ENCODE measurements at places on chromosomes 1 and 21.

- no peak for DNase-seq
Observed at GRCh38 chr1:199956005-199956404, 71.5 kb upstream of the NR5A2 start.

GRCh38 chr1:64046891-64047290 is 156.5 kb upstream of the UBE2U start:
- DNase-seq: no peak

- DNase-seq: no peak
Observed at GRCh38 chr1:198340139-198340538, 183.3 kb downstream of the NEK7 start.

DNA sequence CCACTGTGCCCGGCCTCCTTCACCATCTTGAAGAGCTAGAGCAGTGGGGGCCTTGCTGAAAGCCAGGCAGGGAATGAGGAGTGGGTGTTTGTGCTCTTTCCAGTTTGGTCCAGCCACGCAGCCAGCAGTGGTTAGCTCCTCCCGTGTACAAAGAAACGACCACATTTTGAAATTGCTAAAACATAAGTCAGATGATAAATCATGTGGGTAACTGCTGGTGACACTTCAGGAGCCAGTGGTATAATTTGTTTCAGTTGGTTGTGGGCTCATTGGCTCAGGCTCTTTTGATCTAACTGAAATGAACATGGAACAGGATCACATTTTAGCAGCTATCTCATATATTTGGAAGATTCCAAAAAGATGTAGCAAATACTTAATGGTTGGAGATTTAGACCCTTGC is 87.6 kb downstream of the MTR start:
- DNase-seq: no peak

DNA sequence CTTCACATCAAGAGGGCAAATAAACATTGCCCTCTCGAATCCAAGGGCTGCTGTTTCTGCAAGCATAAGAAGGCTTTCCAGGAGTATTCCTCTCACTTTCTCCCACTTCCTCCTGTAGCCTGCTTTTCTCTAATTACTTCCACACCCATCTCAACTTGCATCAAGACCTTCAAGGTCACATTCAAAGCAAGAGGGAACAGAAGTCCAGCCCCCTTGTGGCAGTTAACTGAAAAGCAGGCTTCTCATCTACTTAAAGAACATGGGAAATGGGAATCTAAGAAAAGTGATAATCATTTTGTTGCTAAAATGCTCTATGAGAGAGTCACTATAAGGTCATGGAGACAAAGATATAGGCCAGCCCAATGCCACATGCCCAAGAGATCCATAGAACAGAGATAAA is 874.4 kb downstream of the KCNT2 start:
- no peak for DNase-seq

DNA sequence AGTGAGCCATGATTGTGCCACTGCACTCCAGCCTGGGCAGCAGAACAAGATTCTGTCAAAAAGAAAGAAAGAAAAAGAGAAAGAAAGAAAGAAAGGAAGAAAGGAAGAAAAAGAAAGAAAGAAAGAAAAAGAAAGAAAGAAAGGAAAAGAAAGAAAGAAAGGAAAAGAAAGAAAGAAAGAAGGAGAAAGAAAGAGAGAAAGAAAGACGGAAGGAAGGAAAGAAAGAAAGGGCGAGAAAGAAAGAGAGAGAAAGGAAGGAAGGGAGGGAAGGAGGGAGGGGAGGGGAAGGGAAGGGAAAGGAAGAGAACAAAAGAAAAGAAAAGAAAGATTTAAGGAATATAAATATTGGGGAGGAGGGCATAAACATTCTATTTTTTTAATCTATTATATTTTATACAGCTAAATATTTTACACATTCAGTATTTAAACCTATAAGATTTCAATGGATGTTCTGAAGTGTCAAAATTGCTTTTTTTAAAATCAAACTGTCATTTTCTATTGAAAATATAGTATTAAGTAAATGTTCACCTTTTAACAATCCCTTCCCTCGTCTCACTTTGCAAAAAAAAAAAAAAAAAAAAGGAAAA is 6.8 kb upstream of the JAK1 start:
- DNase-seq: no peak

DNA sequence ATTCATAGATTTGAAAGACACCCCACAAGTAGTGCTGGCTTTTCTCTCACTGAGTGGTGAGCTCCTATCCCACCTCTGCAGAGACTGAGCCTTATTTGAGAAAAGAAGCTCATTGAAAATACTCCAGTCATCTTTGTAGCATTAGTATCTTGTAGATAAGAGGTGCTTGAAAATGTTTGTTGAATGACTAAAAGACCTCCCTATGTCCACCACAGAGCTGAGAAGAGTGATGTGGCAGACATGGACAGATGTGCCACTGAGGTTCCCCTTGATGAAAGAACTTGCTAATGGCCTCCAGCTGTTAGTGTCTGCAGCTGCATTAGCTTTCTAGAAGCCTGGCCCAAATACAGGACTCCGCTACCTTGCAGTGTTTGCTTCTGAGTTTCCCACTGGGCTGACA is 29.3 kb upstream of the ZBTB8A start:
- no peak for DNase-seq

GRCh38 chr1:155320661-155321617 is at the start of gene RUSC1:
Gene RUSC1 (plus strand): TSS chr1:155320894. CDS start chr1:155321774, 880 bp downstream.
- DNase-seq: peak; percentile 85

DNA sequence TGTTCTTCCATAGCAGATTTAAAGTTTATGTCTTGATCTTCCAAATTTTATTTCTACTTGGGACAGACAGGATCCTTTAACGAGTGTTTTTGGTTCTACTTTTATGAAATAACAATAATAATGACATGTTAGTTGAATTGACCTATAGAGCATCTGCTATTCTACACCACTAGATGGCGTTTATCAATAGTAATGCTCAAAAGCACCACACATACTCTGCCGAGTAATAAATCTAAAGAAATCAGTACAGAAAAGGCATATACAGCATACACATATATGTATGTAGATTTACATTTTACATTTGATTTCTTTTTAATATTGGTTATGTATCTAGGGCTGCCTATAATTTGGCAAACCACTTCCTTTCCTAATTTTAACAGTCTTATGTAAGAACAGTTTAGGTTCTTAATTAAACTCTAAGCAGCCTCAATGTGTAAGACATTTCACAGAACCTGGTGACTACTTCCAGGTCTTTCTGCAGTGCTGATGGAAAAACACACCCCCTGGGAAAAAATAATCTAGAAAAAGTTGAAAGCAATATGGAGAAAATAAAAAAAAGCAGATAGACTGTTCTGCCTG is 5.9 kb upstream of the SIPA1L2 start:
- DNase-seq: no peak

DNA sequence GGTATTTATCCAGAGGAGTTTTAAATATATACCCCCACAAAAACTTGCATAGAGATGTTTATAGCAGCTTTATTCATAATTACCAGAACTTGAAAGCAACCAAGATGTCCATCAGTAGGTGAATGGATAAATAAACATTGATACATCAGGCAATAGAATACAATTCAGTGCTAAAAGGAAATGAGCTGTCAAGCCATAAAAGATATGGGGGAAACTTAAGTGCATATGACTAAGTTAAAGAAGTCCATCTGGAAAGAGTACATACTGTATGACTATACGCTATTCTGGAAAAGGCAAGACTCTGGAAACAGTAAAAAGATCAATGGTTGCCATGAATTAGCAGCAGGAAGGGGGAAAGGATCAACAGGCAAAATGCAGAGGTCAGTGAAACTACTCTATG is 366.7 kb downstream of the HHIPL2 start:
- no peak for DNase-seq

DNA sequence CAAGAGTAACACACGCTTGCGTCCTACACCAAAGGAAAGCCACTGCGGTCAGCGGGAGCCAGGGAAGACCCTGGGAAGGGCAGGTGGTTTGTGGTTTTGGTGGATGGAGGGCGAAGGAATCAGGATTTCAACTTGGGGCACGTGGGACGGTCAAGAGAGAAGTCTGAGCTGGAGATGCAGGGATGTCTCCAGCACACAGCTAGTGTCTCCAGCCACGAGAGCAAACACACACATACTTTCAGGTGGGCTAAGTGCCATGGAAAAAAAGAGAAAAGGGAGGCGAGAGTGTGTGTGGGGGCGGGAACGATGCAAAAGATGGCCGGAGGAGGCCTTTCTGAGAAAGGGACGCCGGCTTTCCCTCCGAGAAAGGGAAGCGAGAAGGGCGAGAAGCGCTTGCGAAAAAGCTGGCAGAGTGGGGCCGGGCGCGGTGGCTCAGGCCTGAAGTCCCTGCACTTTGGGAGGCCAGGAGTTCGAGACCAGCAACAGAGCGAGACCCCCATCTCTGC is 1.4 kb upstream of the SRRM1 start:
- peak; percentile 49 for DNase-seq

DNA sequence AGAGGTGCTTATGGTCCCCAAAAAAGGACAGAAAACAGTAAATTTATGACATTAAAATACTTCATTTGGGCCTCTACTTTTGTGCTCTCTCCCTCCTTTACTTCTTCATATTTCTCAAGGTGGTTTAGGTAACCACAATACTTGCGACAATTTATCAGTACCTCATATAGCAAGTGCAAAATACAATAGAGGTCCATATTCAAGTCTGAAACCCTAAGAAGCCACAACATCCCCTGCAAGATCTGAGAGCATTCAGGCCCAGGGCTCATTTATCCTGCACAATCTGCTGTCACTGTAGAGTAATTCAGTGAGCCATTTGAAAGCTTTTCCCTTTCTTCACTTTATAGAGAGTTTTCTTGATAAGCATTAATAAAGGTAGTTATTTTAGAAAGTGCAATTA is 24.2 kb upstream of the ATP6V1G3 start:
- DNase-seq: no peak

DNA sequence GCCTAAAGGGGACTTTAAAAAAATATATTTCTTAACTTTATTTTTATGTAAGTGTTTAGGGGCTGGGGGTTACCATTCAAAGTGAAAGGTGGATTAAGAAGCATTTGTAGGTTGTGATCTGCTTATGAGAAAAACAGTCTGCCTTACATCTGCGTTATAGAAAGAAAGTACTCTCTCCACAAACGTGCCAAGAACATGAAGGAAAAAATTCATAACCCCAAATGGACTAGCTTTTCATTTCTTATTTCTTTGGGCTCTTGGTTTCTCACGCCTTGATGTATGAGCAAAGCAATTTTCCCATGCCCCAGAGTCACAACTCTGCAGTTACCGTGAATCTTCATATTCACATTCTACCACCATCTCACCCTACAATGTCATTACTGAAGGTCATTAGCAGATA is 1165.1 kb upstream of the ADGRL4 start:
- DNase-seq: no peak

DNA sequence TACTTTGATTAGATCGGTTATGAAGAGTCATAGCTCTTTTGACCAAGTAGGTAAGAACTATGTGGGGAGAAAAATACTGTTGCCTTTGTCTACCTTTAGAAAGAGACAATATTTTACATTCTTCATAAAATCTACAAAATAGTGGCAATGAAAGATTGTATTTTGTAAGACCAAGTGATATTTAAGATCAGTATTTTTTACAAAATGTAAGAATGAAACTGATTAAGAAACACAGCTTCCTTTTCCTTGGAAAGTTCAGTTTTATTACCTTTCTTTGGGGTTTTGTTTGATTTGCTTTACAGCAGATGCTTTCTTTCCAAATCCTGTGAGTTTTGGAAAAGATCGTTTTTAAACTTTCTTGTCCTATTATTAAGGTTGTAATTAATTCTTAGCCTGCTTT is 69.8 kb downstream of the SLC35A3 start:
- no peak for DNase-seq

DNA sequence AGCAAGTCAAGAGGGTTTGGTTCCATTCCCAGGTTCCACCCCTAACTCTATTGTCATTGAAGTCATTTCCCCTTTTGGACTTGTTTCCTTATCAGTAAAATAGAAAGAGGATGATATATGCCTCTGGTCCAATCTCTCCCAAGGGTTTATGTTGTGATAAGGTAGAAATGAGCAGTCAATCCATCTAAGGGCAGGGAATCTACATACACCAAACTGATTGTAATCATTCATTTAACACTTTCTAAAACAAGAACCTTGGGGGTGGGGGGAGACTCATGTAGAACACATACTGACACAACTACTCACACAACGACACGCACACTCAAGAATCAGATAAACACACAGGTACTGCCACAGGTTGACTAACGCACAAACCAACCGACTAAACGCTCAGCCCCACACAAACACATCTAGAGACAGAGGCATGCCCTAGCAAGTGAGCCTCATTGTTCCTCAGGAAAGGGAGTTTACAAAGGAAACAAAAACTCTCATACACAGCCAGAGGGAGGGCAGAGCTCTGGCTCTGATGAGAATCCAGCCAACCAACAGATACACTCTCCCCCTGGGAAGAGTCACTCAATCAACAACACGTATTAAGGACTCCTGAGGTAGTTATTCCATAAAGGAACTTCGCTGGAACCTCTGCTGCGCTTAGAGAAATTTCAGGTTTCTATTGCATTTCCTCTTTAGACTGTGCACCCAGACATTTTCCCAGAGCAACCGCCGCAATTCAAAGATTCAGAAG is 1.0 kb downstream of the F11R start:
- DNase-seq: no peak

DNA sequence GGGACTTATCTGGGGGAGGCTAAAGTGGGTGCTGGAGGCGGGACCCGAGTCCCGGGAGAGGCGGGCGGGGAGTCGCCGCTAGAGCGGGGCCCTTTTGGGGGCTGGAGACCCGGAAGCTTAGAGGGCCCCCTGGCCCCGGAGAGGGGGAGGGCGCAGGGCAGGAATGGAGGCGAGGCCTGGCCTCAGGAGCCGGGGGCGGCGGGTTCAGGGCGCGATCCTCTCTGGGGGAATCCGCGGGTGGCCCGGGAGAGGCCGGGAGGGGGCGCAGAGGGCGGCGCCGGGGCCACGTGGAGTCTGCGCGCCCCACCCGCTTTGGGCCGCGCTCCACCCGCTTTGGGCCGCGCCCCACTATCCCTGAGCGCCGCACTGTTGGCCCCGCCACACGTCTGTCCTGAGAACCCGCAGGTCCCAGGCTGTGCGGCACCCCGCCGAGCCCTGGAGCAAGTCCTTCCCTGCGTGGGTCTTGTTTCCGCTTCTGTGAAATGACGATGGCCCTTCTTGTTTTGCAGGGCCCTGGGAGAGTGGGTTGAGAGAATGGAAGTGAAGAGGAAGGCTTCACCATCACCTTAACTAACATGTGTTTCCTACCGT is 84.4 kb downstream of the NKAIN1 start:
- no peak for DNase-seq

DNA sequence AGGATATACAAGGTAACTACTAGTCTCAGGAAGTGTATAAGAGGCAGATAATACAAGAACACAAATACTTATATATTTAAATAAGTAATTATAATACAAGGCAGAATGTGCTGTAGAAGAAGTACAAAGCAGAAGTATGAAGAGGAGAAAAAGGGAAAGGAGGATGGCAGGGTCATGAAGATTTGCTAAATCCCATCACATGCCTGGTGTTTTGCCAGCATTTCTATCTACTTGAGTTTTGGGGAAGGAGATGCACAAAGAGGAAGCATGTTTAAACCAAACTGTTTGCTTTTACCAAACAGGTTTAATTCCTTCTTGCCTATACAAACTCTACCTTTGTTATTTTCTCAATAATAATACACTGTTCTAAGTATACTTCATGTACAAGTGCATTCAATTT is 60.9 kb upstream of the PODN start:
- no peak for DNase-seq

GRCh38 chr1:117114877-117115276 is 6.7 kb downstream of the TRIM45 start:
- DNase-seq: no peak
